ENCODE measurements at places on chromosomes 1 and 21. TPM values are rescaled to one million over a fixed set of nuclear protein-coding genes. Genes with fewer than 3 reads are reported as not detected.

OR6N1 gene
- not detected for polyA plus RNA-seq

SPATA17 gene
- not detected for polyA plus RNA-seq

BATF3 gene
- not detected for polyA plus RNA-seq

IGSF5 gene
- polyA plus RNA-seq: not detected

CRB1 gene
- 0.38 TPM for polyA plus RNA-seq

RNF223 gene
- polyA plus RNA-seq: not detected

CD160 gene
- not detected for polyA plus RNA-seq

MEGF6 gene
- 7.1 TPM for polyA plus RNA-seq

ERICH3 gene
- polyA plus RNA-seq: not detected

ACTA1 gene
- polyA plus RNA-seq: not detected

PGLYRP3 gene
- polyA plus RNA-seq: not detected

COL16A1 gene
- polyA plus RNA-seq: not detected

SERTAD4 gene
- polyA plus RNA-seq: not detected

CYYR1 gene
- not detected for polyA plus RNA-seq

RPTN gene
- polyA plus RNA-seq: not detected

PBX1 gene
- 0.06 TPM for polyA plus RNA-seq

WNT4 gene
- not detected for polyA plus RNA-seq

PROK1 gene
- not detected for polyA plus RNA-seq

DCDC2B gene
- polyA plus RNA-seq: not detected

PRMT6 gene
- polyA plus RNA-seq: 16.4 TPM

GDAP2 gene
- polyA plus RNA-seq: 5.6 TPM

TNFRSF8 gene
- not detected for polyA plus RNA-seq

RAB3B gene
- polyA plus RNA-seq: not detected

CNTN2 gene
- polyA plus RNA-seq: not detected

OR2L13 gene
- not detected for polyA plus RNA-seq
